Stimulated activated CD8-positive, alpha-beta memory T cell treated with anti-CD3 and anti-CD28 coated beads, Interleukin-15, amount 100 ng/mL, for 1 hour (primary cell): ENCODE measurements at places on chromosomes 11 and 22.

GRCh38 chr11:73972187-73972586, 10.5 kb downstream of the UCP2 start:
- no peak for DNase-seq

GRCh38 chr11:111303461-111303860, 5.1 kb downstream of the POU2AF3 start:
- no peak for DNase-seq

DNA sequence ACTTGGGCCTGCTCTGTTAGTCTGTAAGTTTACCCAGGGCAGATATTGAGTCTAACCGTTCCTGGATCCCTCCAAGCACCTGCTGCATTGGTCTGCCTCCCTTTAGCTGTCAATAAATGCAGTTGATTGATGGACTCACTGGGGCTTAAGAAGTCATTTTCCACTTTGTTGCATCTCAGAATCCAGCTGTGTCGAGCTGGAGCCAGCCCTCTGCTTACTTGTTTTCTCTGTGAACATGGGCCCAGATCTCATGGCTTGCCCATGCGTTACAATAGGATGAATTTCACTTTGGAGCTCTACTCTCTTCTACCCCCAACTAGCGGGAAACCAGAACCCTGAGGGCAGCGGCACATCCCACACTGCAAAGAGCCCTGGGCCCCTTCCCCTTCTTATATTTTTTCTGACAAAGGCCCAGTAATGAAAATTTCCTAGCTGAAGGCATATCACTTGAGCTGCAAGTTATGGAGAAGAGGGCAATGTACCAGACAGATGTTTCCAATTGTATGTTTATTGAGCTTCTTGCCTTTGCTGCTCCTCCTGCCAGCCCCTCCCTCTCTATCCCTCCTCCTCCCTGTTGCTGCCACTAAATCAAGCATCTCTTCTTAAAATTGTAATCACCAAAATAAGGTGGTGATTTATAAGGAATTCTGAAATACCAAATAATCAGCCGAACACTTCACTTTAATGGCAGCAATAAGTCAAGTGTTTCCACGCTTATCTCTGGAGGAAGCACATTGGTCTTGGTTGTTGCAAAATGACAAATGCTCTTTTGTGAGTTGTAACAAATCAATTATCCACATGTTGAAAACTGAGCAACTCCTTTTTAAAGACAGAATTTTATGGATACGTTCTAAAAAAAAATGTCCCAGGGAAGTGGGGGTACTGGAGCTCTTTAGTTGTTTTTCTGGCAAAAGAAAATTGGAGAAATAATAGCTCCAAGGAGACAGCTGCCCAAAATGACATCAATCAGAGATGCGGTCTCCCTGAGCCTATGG, 212.3 kb upstream of the ZBED5 start:
- DNase-seq, result no peak

DNA sequence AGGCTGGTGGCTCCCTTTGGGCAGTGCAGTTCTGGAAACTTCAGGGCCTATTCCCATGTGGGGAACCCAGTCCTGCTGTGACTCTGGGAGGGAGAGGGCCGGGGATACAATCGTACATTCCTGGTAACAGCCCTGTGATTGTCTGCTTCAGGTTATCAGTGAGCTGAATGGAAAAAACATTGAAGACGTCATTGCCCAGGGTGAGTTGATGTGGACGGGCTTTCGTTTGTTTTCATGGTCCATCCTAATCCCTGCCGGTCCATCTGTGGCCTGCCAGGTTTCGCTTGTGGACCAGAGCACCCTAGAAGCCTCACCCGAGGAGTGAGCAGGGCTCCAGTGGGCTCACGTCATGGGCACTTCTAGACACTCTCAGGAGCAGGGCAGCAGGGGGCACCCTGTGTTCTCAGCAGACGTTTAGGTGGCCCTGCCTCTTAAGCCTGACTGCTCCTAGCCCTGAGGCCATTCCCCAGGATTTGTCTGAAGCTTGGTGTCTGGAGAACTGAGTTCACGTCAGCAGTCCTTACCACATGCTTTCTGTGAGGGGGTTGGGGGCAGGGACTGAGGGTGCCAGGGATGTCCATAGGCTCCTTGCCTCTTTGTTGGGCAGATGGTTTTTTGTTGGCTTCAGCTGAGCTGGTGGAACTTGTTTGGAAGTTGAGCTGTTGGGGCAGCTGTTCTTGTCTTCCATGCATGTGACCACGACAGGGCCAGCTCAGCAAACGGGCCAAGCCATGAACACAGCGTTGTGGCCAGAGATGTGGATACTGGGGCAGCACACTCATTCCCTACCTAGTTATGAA, 1.9 kb downstream of the RPLP2 start:
- no peak for DNase-seq

GRCh38 chr11:96149743-96150555, 193.0 kb downstream of the MAML2 start:
- DNase-seq, result no peak

DNA sequence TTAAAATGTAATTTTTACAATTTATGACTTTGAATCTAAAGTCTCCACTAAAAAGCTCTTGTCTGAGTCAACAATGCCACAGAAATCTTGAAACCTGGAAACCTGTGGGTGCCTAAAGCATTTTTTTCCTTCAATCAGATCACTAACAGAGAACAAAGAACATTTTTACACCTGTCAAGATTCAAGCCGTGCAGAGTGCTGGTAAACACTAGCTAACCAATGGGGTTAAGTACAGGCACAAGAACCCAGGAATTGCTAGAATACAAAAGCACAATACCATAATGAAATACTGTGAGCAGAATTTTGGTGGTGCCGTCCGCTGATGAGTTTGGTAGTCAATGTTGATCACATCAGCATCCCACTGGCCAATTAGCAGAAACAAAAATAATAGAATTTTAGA, 380.3 kb upstream of the PITPNB start:
- DNase-seq, result no peak

DNA sequence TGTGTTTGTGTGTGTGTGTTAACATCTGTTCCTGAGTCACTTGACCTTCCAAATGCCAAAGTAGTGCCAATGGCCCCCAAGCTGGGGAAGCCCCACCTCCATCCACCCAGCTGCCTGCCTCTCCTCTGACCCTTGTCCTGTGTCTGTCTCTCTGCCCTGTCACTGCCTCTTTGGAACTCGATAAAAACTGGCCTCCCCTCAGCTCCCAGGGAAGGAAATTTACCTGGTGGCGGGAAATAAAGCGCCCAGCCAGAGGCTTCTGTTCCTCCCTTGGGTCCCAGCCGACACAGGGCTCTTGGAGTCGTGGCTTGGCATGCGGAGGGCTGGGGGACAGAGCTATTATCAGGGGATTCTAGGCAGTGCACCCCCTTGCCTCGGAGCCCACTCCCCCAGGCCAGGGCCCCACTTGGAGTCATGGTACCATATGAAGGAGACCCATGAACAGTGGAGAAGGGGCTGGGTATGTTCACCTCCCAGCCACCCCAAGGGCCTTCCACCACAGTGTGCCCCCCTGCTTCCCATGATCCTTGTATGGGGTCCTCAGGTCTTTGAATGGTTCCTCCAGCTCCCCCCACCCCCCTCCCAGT, 6.2 kb downstream of the KCNC1 start:
- DNase-seq, result no peak

GRCh38 chr22:22993184-22993583, 77.1 kb upstream of the GNAZ start:
- no peak for DNase-seq

- no peak for DNase-seq
Measured at GRCh38 chr22:37680191-37680851, 4.9 kb downstream of the LGALS1 start.

DNA sequence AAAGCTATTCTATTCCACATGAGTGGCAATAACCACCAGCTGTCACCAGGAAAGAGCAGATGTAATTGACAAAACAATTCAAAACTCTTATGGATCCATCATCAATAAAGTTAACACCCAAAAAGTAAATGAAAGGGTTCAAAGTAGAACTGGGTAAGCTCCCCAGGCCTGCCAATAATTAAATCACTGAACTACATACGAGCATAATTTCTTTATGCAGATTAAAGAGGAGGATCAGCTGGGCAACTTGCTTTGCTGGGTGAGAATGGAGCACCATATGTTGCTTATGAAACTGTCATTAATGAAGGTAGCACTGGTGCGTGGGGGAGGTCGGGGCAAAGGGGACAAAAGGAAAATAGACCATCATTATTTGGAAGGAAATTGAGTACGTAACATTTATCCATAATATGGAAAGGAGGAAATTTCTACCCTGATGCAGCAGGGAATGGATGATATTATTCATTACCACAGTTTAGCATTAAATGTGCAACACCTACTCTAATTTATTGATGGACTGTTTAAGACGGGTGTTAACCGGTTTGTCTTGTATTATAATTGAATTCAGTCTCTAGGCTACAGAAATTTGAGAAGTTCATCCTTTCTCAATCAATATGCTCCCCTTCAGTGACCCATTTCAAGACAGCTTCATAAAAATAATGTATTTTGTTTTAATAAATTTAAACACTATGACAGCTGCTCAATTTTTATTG, 315.9 kb downstream of the CADM1 start:
- no peak for DNase-seq

GRCh38 chr11:100825626-100826025, 138.5 kb downstream of the ARHGAP42 start:
- DNase-seq, result no peak

DNA sequence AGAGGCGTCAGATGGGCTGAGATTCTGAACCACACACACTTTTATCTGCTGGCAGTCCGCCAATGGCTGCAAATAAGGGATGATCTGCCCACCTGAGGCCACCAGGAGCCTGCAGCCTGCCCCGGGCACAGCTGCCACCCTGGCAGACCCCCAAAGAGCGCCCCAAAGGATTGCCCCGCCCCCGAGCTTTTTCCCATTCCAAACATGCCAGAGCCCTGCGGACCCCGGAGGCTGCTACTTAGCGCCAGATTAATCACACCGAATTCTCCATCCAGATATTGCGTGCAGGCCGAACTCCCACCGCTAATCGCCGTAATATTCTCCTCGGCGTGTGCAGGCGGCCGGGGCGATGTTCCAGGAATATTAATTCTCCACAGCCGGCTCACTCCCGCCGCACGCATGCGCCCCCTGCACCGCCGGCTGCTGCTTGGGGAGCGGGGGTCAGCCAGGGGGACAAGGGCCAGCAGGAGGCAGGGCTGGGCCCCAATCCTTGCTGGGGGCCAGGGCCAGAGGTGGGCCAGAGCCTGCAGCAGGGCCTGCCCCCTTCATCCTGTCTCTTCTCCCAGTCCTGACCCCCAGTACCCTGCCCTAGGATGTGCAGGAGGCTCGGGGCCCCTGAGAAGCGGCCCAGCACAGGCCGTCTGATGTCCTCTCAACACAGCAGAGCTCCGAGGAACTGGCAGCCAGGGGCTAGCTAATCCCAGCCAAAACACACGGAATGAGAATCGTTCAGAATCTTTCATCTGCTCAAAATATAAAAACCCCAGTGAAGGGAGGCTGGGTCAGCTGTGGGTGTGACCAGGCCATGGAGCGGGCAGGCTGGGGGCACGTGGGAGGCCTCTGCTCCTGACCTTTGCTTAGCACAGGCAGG, 19.5 kb upstream of the TCF20 start:
- no peak for DNase-seq

DNA sequence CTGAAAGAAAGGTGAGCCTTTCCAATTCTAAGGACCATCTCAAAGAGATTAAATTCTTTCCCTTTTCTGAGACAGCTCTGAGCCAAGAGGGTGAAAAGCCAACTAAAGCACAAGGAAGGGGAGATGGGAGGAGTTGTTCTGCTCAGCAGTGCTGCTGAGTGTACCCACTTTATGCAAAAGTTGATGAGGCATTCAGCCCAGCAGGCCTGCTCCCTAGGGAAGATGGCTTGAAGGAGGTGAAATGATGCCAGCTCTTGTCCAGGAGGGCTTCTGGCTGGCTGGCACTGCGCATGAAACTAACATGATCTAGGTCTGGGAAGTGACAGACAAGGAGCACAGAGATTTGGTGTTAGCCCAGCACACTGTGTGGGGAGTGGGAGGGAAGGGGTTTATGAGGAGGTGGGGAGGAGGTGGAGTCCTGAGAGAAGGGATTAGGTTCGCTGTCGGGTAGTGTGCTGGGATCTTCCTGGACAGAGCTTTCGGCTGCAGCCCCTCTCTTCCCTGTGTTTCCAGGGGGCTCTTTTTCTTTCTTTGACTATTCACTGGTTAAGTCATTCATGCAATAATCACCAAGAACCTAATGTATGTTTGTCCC, 225.5 kb upstream of the NARS2 start:
- no peak for DNase-seq

- no peak for DNase-seq
Measured at GRCh38 chr11:40338739-40339138, 1120.7 kb downstream of the LRRC4C start.

GRCh38 chr22:23032658-23033057, 37.7 kb upstream of the GNAZ start:
- no peak for DNase-seq

GRCh38 chr11:82308979-82309378, 424.7 kb downstream of the FAM181B start:
- DNase-seq, result no peak

DNA sequence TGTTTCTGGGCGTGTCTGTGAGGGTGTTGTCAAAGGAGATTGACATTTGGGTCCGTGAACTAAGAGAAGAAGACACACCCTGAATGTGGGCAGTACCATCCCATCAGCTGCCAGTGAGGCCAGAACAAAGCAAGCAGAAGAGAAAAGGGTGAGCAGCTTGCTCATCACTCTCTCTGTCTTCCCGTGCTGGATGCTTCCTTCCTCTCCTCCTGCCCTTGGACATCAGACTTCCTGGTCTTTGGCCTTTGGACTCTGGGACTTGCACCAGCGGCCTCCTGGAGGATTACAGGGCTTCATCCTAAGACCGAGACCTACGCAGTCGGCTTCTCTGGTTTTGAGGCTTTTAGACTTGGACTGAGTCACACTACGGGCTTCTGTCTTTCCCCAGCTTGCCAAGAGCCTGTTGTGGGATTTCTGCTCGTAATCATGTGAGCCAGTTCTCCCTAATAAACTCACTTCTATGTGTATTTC, 18.8 kb downstream of the APOL2 start:
- DNase-seq, result no peak

DNA sequence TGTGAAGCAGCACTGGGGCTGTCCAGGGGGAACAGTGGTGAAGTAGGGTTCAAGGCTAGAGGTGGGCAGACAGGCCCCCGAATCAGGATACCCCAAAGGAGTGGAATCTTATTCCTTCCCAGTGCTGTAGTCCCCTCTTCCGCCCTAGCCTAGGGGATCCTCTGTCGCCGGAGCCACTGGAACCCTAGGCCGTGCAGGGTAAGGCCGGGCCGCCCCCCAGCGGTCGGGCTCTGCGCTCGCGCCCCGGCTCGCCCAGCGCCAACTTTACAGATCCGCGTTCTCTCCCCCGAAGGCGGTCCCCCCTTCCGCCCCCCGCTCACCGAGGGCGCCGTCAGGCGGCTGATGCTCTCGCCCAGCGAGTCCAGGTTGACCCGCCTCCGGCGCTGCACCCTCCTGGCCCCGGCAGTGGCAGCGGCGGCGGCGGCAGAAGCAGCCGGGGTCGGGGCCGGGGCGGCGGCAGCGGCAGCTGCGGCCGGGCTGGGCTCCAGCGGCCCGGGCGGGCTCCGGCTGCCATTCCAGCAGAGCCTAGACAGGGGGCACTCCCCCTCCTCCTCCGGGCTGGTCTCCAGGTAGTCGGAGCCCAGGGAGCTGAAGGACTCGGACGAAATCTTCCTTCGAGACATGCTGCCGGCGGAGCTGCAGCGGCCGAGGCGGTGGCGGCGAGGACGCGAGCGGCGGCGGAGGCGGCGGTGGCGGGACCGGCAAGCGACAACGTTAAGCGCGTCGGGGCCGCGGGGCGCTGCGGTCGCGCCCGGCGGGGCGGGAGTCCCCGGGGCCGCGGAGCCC, 650 bp downstream of the GUCY1A2 start:
- DNase-seq, result no peak
